Natural killer cell treated with Interleukin-12 subunit alpha and Interleukin-12 subunit beta and Interleukin-15 and Interleukin-18, amount 100 ng/mL, for 72 hours (primary cell): ENCODE measurements at places on chromosomes 3 and 15.

DNA sequence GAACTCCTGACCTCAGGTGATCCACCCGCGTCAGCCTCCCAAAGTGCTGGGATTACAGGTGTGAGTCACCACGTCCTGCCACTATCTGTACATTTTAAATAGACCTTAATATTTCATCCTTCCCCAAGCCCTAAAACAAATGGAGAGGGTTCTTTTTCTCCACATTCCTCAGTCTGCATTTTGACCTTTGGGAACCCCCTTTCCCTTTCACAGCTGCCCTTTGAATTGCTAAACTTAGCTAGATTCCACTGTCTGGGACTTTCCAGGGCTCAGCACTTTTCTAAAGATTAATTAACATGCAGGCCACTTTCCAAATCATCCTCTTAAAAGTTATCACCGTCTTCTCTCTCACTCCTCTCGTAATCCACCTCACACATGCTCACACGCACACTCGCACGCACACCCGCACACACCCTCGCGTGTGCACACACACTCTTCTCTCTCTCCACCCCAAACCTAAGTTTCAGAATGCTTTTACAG, 124.2 kb downstream of the TMCO5A start:
- DNase-seq, result no peak

GRCh38 chr3:99755831-99756230, 61.8 kb upstream of the CMSS1 start:
- no peak for DNase-seq

DNA sequence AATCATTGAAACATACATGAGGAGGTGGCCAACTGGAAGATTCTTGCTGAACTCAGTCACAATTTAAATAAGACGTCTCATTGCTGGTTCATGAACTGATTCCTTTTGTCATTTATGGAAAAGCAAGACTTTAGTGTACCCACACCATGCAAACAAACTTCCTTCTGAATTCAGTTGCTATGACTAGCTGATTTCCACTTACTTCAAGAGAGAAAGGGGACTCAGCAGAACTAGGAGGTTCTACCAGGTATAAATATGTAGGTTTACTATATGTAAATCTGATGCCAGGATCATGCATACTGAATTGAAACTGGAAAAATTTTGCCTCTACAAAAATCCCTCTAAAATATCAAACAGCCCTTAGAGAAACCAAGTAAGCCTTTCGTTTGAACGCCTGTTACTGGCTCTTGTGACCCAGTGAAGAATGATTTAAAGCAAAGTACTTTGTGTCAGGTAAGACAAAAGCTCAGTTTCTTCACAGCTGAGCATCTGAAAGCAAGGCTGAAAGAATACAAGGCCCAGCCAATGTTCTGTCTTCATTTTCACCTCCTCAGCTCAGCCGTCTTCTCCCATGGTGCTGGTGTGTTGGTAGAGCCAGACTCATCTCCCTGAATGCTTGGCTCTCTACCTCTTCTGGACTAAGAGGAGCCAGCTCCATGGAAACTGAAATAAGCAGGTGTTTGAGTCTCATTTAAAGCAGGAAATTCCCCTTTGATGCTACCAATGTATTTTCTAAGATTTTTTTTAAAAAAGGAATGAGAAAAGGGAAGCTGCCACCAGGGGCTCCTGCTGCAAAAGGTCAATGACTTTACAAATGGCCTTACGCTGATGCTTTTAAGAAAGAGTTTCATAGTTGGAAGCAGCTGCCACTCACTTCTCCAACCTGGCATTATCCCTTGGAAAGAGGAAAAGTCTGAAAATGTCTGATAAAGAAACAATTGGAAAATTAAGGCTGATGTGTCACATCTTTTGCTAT, 301.6 kb downstream of the EFHB start:
- no peak for DNase-seq

- no peak for DNase-seq
Observed at GRCh38 chr15:48190932-48191573, 412 bp upstream of the CTXN2 start.

GRCh38 chr15:38564557-38565286, at the start of gene RASGRP1:
Gene RASGRP1, minus strand, starts transcription at chr15:38564814. Its CDS starts 186 bp downstream, at chr15:38564628.
- peak; percentile 94 for DNase-seq

DNA sequence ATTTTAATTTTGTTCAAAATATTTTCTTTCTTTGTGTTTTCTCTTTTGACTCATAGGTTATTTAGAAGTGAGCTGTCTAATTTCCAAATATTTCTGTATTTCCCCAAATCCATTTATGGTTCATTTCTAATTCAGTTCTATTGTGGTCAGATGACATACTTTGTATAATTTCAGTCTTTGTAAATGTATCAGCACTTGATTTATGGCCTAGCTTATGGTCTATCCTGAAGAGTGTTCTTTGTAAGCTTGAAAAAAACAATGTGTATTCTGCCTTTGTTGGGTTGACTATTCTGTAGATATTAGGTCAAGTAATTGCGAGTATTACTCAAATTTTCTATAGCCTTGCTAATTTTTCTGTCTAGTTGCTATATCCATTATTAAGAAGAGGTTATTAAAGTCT, 311.2 kb downstream of the OCA2 start:
- DNase-seq, result no peak

GRCh38 chr3:124927574-124928045, 6.9 kb downstream of the MUC13 start:
- no peak for DNase-seq

- no peak for DNase-seq
Observed at GRCh38 chr3:150729682-150730360, 26.1 kb upstream of the ERICH6 start.

- DNase-seq, result no peak
Observed at GRCh38 chr3:123511726-123512125, 62.8 kb upstream of the ADCY5 start.

- no peak for DNase-seq
Observed at GRCh38 chr3:116607205-116607604, 102.4 kb upstream of the TUSC7 start.

DNA sequence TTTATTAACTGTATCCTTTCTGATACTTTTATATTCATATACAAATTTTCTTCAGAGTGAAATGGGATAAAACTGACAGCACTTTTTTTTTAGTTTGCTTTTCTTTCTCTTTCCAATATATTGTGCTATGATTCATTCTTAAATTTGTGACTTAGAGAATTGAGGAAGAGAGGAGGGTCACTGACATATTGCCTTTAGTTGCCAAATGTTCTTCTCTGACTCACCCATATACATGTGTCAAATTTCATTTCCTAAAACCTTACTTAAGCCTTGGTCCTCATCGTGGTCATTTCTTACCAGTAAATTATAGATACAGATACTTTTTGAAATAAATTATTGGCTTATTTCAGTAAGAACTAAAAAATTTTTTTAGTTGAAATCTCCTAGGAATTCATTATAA, 53.9 kb downstream of the CLASP2 start:
- no peak for DNase-seq

GRCh38 chr3:170711786-170712185, 125.9 kb upstream of the SLC7A14 start:
- no peak for DNase-seq

DNA sequence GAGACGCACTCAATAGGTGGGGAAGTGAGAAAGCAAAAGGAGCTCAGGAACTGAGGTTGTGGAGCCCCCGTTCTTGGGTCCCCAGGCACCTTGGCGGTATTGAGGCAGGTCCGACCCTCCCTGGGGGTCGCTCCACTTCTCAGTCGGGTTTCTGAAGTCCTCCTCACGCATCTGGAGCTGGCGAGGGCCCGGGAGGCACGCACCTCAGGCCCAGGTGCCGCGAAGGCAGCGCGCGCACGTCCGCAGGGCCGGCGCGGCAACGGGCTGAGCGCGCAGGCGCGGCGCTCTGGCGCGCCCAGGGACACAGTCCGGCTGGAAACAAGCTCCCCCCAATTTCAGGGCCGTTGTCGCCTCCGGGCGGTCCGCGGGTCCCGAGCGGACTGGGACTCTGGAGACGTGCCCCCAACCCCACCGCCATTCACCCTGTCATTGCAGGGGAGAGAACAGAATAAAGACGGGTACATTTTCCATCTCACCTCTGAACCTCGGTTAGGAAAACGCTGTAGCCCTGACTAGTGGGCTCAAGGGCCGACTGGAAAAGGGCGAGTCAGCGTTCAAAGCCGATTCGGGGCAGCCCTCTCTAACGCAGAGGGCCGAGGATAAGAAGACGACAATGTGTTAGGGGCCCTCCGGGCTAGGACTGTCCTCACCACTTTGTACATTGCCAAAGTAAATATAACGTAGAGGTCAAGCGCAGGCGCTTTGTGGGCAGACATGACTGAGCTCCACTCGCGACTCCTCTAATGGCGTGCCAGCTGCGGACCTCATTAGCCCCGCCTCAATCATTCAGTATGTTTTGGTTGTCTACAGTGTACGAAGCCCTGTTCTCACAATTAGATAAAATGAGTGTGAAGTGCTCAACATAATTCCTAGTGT, at the start of gene ZNF770:
TSS of gene ZNF770 (minus strand) at position 261 of the 876 bp plus-strand sequence. CDS start 4,853 bp downstream, outside the sequence.
- DNase-seq, result peak; percentile 83

DNA sequence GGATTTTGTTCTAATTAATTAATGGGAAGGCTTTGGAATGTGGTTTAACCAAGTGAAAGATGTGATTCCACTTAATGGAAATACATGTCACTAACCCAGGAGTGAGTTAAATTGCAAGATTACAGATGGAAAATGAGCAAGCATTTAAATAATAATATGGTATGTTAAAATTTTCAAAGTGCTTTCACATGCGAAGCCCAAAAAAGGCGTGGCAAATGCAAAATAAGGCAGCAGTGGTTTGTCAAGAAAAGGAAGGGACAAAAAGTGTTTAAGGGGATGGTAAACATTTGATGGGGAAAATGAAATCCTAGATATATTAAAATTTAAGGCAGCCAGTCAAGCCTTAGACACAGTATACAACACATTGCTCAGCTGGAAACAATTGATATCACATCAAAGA, 2.9 kb downstream of the TICRR start:
- DNase-seq, result no peak

GRCh38 chr3:76040946-76041345, 255.6 kb upstream of the ZNF717 start:
- DNase-seq, result no peak

DNA sequence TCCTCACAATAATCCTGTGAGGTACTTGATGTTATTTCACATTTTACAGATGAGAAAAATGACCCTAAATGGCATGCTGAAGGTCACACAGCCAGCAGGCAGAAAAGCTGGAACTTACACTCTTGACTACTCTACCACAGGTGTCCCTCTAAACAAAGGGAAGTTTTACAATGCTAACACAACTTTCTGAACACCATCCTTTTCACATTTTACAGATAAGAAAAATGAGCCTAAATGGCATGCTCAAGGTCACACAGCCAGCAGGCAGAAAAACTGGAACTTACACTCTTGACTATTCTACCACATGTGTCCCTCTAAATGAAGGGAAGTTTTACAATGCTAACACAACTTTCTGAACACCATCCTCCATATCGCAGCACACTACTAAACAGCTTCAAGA, 35.6 kb downstream of the TMCC1 start:
- DNase-seq, result no peak

DNA sequence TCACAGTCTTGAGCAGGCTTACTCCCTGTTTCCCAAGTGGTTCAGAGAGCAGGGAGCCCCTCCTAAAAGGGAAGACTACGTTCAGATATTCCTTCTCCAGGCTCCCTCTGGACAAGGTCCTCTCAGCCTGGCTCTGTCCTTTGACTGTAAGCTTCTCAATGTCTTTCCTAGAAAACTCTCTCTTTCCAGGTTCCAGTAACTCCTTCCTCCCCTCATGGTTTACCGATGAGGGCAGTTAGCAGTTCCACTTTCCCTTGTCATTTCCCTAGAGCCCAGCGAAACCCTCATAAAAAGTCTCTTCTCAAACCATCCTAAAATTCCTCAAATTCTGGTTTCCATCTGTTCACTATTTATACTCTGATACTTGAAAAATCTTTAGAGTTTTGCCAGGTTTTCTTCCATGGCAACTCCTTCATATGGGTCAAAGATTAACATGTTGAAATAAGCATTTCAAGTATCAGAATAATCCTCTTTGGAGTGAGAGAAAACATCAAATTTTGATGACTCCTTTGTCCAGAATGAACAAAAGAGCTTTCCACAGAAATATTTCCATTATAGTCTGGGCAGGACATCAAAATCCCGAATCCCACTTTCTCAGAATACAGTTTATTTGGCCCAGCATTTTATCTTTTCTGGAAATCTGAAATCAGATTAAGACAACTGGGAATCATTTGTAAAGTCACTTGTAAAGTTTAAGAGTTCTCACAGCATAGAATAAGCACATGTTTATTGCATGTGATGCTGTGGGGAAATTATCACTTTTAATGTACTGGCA, 599.4 kb downstream of the UNC13C start:
- DNase-seq, result no peak

- DNase-seq, result no peak
Observed at GRCh38 chr3:175749981-175750380, 890.8 kb downstream of the NAALADL2 start.

- no peak for DNase-seq
Observed at GRCh38 chr3:141403576-141403975, 35.3 kb downstream of the ZBTB38 start.

DNA sequence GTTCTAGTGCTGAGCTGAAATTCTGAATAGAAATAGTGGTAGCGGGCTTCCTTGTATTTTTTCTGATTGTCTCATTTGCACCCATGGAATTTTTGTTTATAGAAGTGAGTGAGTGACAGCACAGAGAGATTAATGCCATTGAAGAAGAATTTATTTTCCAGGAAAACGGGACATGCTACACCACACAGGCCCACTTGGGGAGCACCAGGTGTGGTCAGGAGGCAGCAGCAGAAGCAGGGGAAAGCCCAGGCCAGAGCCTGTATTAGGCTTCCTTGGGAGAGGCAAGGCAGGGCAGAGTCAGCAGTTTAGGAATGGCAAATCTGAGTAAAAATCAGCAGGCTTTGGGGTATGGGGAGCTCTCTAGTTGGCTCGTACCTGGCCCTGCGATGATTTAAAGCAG, 88.4 kb upstream of the ATP11B start:
- no peak for DNase-seq

- DNase-seq, result no peak
Observed at GRCh38 chr3:8713901-8714759, 19.5 kb upstream of the CAV3 start.

GRCh38 chr3:160569894-160570652, 4.7 kb upstream of the KPNA4 start:
- no peak for DNase-seq

GRCh38 chr3:147391781-147392624, 14.3 kb downstream of the ZIC4 start:
- no peak for DNase-seq

DNA sequence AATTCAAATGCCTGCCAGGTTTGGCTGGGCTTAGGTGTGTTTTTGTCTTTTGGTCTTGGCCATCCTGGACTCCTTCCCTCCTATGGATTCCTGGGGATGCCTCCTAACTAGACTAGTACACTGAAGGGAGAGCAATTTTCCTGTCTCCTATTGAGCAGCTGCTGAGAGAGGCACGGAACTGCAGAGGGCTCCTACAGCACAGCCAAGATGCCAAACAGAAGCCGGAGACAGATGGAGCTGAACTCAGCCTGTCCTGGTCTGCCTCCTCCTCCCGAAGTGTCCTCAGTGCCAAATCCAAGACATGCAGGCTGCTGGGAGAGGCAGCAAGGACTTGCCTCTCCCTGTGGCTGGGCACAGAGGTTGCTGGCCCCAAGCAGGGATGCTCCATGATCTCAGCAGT, 256.6 kb upstream of the PROK2 start:
- DNase-seq, result no peak

- no peak for DNase-seq
Observed at GRCh38 chr3:125045965-125046364, 9.8 kb downstream of the HEG1 start.

- no peak for DNase-seq
Observed at GRCh38 chr3:45939341-45939771, 3.9 kb upstream of the CXCR6 start.

GRCh38 chr3:28575100-28575745, 226.6 kb upstream of the AZI2 start:
- DNase-seq, result no peak

- no peak for DNase-seq
Observed at GRCh38 chr3:154310840-154311239, 13.4 kb downstream of the DHX36 start.
